ENCODE measurements at places on chromosomes 3 and 15.

GRCh38 chr3:114506591-114507300 is 212.9 kb downstream of the TIGIT start:
- no peak for DNase-seq

GRCh38 chr3:190809351-190809750 is 53.1 kb downstream of the GMNC start:
- DNase-seq, result no peak

DNA sequence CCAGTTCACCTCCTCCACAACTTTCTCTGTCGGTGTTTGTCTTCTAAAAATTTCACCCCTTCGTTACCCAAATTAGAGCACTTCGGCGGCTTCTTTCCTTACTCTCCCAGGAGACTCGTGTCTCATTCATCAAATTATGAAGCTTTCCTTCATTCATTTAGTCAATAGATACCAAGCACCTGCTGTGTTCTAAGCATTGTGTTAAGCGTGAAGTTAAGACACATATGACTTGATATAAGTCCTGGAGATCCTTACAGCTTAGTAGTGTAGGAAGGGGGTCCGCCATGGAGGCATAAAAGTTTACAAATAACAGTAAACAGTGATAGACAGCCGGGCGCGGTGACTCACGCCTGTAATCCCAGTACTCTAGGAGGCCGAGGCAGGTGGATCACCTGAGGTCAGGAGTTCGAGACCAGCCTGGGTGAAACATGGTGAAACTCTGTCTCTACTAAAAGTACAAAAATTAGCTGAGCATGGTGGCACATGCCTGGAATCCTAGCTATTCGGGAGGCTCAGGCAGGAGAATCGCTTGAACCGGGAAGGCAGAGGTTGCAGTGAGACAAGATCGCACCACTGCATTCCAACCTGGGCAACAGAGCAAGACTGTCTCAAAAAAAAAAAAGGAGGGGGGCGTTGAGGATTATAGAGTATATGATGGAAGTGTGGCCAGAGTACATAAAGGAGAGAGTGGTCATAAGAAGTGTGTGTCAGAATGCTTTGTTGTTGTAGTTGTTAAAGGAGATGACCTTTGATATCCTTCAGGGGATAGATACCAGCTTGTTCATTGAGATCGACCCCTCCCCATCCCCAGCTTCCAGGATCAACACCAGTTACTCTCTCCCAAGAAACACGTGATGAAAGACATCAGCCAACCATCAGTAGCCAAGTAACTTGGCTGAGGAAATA is 744 bp upstream of the CCDC32 start:
- no peak for DNase-seq

GRCh38 chr15:82093774-82094211 is 48.0 kb upstream of the MEX3B start:
- no peak for DNase-seq

DNA sequence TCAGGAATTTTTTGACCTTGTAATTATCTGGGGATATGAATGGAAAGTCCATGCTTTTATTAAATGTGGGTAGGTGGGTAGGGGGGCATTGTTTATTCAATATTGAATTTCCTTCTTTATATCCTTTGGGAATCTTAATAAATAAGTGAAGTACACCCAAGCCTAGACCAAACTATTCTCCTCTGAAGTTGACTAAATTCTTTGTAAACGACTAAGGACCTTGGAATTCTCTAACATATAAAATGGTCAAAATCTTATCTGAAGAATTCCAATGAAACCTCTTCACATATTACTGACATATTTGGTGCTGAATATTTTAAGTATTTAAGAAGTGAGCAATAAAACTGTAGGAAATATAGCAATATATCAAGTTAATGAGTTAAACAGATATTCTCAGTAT is 1432.1 kb upstream of the GBE1 start:
- DNase-seq, result no peak

GRCh38 chr15:41511899-41512369 is 1.7 kb downstream of the LTK start:
- no peak for DNase-seq

DNA sequence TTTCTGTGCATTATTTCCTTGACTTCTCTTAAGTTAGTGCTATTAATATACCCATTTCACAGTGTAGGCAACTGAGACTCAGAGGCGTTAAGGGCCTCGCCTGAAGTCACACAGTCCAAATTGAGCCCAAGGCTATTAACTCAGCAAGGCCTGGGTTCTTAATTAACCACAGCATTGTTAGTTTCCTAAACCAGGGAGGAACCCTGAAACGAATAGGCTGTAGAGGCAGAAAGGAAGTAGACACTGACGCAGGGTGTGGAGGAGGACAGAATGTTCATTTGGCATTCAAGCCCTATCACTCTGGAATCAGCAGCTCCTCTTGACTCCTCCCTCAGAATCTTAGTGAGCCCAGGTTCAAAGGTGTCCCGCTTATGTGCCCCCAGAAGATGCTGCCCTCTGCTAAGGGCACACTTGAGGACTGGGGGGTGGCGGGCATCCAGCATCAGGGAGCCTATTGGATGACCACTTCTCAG is 13.9 kb downstream of the ARHGEF3 start:
- no peak for DNase-seq

- DNase-seq, result no peak
Observed at GRCh38 chr3:17035033-17035432, 150.3 kb downstream of the PLCL2 start.

GRCh38 chr3:5579946-5580345 is 392.4 kb downstream of the EDEM1 start:
- DNase-seq, result no peak

DNA sequence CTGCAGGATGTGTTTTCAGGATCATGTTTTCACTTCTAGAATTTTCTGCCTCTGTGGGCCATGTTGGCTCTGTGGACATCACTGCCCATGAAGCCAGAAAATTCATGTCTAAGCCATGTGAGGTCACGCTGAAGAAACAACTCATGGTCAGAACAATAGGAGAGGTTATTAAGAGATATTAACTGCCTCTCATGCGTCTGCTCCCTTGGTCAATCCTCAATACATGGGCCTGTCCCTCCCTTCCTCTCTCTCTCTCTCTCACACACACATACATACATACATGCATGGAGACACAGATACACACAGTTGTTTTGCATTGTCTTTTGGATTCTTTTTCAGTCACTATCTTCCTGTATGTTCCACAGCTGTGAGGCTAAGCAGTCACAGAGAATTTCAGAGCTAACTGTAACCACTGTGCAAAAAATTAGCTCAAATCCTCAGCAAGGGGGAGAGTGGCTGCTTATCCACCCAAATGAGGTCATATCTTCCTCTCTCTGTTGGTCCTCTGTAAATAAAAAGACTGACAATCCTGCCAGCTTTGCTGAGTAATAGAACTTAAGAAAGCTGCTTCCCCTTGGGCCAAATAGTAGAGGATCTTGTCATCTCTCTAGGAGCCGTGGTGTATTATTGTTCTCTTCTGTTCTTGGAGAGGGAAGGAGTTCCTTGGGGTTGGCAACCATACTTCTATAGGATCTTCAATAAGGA is 45.6 kb downstream of the LRTM1 start:
- DNase-seq, result no peak

DNA sequence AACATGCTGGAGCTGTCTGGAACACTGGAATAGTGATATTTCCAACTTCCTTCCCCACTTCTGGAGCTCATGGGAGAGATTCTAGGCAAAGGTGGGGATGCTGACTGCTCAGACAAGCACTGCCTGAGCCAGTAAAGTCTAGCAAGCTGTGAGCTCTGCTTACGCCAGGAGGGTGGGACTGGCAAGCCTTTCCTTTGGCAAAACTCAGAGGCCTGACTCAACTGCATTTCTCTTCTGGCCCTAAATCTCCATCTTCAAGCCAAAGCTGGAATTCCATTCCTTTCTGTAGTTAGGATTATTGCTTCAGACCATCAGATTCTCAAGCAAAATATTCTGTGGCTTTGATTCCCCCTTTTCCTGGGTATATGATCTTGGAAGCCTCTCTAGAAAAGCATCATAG is 20.3 kb upstream of the EPB42 start:
- DNase-seq, result no peak

GRCh38 chr3:193910886-193911738 is 224.8 kb upstream of the HES1 start:
- no peak for DNase-seq

GRCh38 chr15:48645558-48646330 is at the start of gene FBN1:
FBN1 (minus strand) TSS chr15:48645709; CDS start chr15:48644769, 940 bp downstream.
- no peak for DNase-seq

DNA sequence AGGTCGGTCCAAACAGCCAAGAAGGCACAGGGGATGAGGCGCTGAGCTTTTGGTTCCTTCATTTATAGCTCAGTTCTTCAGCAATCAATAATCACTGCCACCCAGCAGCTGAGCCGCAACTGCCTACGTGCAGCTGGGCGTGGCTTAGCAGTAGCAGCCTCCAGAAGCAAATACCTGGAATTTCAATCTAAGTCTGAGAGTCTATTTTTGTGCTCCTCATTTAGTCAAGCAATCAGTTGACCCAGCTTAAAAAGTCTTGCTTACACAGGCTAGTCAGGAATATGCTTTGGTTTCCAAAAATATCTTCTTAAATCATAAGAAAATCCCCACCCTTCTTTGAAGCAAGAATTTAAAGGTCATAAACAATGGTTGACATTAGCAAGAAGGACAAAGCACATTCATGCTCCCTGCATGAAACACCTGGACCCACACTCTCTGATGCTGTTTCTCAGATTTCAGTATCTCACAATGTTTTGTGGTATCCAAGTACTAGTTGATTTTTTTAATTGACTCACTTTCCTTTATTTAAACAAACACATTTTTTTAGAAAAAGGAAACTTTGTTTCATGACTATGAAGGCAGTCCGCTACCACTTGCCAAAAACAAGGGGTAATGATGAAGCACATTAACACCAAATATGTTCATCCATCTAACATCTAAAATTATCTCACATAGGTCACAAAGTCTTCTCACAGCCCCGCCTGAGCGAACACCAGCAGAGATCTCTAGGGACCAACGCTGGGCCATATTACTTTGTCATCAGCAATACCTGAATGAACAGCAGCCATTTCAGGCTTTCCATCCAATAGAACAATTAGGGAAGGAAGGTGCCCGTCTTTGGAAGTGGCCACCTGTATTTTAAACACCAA is 106.1 kb downstream of the OXNAD1 start:
- DNase-seq, result no peak

DNA sequence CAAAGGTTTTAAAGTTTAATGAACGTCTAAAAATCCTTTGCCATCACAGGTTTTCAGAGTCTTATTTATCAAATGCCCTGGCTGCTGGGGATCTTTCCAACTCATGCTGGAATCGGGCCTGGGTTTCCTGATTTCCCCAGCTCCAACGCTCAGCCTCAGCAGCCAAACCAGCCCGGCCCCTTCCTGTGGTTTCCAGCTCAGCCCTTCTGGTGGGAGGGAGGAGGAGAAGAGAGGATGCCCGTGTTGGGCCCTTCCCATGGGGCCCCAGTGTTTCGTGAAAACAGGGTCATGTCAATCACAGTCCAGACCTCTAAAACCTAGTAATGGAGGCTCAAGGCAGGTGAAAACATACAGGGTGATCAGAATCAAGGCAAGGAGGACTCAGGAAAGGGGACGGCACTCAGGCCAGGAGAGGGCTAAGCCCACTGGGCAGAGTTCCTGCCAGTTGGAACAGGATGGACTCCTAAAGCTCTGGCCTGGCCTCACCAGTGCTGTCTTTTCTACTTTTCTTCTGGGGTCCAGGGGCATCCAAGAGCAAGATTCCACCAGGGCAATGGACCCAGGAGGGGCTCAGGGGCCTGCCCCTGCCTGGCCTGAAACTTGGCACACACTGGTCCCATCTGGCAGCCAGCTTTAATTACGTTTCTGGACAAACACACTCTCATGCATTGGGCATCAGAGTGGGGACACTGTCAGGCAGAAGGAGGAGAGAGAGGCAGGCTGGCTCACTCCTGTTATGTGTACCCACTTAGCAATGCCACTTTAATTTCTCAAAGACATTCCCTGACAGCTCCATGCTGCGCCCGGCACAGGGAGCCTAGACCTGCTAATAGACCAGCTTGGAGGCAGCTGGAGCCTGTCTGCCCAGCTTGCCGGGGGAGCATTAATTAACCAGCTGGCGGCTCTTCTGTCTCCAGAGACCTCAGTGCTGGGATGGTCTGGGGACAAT is 194.6 kb downstream of the FAM43A start:
- DNase-seq, result no peak

- DNase-seq, result no peak
Observed at GRCh38 chr3:6862880-6863195, 1.9 kb downstream of the GRM7 start.

- no peak for DNase-seq
Observed at GRCh38 chr3:108394563-108394962, 98.2 kb downstream of the HHLA2 start.

- no peak for DNase-seq
Observed at GRCh38 chr3:101081446-101081845, 88.2 kb upstream of the ABI3BP start.

GRCh38 chr3:102179326-102180177 is 255.3 kb upstream of the ZPLD1 start:
- no peak for DNase-seq

GRCh38 chr3:21331321-21331720 is 419.7 kb downstream of the ZNF385D start:
- DNase-seq, result no peak

DNA sequence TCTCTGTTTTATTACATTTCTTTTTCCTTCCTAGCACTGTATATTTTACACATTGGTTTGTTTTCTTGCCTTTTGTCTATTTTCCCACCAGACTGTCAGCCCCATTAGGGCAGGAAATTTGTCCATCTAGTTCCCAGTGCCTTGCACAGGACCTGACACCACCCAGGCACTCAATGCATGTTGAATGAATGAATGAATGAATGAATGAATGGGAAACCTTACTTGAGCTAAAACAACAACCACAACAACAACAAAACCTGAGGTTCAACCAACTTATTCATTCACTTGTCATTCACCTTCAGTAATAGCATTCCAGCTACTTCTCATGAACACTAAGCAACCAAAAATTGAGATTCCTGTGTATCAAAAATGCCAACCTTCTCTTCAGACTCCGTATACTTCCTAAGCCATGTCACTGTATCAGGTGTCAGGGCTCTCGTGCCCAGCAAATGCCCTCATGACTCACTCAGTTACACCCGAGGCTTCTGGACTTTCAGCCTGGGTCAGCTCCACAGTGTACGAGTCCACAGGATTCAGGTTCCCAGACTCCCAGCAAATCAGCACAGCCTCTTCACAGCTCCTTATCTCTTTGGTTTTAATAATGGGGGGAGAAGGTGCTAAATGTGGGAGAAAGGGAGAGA is 37.3 kb downstream of the FSD2 start:
- no peak for DNase-seq

DNA sequence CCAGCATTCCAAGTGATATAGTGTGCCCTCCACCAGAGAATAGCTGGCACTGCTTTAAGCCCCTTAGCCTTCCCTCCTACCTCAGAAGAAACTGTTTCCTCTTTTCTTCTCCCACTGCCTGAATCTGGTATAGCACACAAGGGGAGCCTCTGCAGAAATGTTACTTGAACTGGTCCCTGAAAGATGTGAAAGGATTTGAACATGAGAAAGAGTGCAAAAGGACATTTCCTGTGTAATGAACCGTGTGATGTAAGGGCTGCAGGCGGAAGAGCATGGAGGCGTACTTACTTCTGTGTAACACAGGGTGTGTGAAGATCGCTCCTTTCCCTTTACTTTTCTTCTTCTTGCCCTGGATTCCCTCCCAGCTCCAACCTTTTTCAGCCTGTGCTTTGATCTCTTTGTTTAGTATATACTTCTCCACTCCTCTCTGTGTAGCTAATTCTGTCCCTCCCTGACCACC is 8.4 kb downstream of the TMOD3 start:
- DNase-seq, result no peak
